ENCODE measurements at places on chromosomes 2 and 18. TPM values are rescaled to one million over a fixed set of nuclear protein-coding genes. Genes with fewer than 3 reads are reported as not detected.

DNA sequence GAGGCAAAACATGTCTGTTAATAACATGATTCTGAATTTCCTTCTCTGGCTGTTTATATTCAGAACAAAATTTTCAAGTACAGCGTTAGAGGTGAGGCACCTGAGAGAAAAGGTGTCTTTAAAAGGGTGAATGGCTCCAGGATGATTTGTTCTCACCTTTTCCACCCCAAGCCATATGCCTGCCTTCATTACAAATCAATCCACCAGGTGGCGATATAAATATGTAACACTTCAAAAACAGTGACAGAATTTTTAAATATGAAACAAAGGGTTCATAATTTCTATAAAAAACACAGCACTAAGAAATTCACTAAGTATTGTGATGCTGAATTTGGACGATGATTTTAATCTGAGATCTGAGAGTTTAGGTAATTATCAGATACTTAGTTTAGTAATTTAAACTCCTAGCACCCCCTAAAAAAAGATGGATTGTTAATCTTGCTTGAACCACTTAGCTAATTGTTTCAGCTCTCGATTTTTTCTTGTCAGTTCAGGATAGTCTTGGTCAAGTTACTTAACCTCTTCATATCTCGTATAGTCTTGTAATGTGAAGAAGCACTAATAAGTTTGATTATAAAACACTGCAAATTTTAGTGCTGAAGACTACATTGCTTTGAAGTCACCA is 528.8 kb downstream of the CPS1 start:
- DNase-seq, result peak; percentile 56

DNA sequence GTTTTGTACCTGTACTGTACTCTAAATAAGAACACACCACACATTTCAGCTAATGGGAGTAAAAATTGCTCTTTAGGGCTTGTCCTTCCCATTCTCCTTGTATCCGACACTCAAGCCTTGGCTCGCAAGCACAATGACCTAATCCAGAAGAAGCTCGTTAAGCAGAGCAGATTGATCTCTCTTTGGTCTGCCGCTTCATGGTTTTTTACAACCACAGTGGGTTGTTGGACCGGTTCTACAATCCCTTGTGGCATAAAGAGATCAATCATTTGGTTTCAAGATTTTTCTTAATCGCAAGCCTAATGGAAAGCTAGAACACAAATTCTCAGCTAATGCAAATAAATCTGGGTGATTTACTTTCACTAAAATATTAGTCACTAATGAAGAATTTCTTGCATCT is 662.1 kb downstream of the LRP1B start:
- no peak for DNase-seq

DNA sequence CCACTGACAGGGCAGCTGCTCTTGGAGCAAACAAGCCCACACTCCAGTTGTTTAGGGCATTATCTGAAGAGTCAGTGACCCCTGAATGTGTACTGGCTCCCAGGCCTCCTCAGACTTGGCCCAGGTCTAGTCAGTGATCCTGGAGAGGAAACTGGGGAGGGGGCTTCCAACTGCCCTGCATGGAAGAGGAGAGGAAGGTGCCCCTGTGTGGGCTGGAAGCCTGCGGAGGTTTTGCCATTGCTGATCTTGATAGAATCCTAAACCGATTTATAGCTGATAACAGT is 197.4 kb downstream of the MGAT5 start:
- no peak for DNase-seq

DNA sequence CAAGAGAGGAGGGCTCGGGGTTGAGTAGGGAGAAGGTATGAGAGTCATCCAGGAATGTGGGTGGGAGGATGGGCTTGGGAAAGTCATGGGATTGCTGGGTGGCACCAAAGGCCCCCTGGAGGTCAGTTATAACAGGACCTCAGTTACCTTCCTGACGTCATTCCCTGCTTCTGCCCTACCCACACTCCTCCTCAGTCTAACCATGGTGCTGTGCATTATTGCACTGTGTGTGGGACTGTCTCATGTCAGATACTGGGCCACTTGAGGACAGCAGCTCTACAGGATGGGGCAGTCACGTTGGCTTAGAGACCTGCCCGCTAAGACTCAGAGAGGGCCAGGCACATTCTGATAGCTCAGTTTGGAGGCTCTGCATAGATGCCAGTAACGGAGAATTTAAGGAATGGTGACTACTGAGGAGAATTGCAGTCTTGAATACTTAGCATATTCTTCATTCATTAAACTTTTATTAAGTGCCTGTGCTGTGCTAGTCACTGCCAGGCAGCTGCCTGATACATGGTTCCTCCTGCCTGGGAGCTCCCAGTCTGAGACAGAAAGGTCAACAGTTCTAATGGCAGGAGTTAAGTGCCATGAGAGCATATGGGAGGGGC is 90.5 kb downstream of the LAMA3 start:
- peak; percentile 66 for DNase-seq

GRCh38 chr2:221524158-221524557 is 47.9 kb downstream of the EPHA4 start:
- no peak for DNase-seq

GRCh38 chr2:143730953-143731260 is 601.7 kb downstream of the ARHGAP15 start:
- no peak for DNase-seq

DNA sequence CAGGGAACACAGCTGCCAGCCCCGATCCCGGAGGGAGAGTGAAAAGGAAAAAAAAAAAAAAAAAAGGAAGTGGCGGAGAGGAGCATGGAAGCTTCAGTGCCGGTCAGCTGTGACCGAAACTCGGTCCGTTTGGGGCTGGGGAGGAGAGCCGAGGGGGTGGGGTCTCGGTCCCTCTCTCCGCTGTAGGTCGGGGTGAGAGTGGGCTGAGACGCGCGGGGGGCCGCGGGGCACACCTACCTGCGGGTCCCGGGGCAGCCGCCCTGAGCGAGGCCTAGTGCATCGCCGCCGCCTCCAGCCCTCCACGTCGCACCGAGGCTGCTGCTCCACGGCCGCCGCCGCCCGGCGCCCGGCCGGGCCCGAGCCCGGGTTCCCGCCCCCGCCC is 536 bp downstream of the VPS54 start:
- DNase-seq, result no peak

GRCh38 chr2:53941749-53942148 is 29.0 kb downstream of the PSME4 start:
- no peak for DNase-seq

DNA sequence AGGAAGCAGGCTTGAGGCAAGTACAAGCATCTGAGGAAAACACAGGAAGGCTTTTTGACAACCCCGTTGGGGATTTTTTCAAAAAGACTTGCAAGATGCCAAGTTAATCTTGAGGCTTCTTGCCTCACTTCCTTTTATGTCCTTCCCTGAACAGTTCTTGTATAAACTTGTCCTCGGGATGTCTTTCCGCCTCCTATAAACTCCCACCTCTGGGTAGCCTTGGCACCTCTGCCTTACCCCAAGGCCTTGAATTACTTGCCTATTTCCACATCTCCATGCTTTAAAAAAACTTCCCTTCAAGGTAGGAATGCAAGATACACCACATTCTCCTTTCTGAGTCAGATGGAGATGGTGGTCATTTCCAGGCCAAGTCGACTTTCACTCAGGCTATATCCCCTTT is 106.4 kb upstream of the RBBP8 start:
- no peak for DNase-seq

DNA sequence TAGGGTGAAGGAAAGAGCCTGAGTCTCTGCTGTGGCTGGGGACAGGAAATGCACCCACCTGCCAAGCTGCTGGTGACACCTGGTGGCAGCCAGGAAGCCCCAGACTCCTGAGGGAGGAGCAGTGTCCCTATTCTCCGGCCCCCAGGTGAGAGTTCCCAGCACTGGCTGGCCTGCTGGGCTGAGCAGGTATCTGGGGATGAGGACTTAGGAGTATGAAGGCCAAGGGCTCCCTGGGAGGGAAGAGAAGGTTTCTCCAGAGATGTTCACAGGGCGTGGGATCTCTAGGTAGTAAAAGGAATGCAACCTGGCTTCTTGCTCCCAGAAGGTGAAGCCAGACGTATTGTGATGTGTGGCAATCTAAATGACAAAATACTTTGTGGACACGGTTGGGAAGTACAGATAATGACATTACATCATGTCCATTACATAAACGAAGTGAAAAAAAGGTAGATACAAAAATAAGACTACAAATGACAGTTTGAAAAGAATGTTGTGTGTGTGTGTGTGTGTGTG is 75.8 kb upstream of the SLC1A4 start:
- peak; percentile 92 for DNase-seq

DNA sequence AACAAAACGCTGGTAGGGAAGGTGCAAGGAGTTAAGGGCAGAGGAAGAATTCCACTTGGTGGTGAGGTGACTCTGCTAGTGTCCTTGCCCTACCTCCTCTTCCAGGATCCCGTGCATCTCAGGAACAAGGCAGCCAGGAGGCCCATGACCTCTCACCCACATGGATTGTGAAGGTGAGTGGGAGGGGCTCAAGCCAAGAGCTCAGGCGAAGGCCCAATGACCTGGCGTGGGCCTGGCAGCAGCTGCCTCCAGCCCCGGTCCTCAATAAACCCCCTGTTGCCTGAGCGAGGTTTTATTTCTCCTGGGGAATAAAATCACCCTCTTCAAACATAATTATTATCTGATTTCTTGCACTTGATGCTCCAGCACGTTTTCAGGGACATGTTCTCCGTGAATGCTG is 28.2 kb downstream of the LAMA1 start:
- DNase-seq, result peak; percentile 57

GRCh38 chr2:217103752-217104545 is 244.1 kb upstream of the TNP1 start:
- no peak for DNase-seq

DNA sequence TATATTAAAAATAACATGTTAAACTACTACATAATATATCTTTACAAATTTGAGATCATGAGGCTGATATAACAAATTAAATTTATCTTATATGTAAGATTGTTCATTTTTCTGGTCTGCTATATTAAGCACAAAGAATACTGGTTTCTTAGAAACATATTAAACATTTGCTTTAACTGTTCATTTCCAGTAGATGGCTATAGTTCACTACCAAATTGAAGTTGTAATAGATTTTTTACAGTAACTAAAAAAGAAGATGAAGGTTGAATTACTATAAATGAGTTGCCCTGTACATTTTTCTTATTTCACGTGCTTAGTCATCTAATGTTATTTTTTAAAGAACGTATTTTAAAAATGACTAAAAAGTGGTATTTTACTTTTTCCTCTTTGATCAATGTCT is 57.0 kb downstream of the ZNF407 start:
- DNase-seq, result no peak

DNA sequence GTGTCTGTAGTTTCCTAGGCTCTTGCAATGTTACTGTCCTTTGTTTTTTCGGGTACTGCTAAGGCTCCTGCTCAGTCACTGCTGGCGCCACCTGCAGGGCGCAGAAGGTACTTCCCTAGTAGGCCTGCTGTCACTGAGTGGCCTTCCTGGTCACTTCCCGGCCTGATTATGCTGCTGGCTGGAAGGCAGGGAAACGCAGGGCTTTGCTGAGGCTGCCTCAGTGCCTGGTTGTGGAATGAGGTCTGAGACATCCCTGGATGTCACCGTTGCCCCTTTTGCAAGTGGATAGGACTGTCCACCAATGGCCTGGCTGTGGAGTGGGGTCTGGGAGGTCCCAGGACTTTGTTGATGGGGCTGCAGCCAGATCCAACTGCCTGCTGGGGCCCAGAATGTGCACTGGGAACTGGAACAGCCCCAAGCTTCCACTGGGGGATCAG is 13.1 kb downstream of the DAW1 start:
- peak; percentile 97 for DNase-seq

- peak; percentile 88 for DNase-seq
Observed at GRCh38 chr2:150485871-150486538, 1.5 kb downstream of the RND3 start.

ABI2 gene
- 115 TPM for total RNA-seq

POMC gene
- 10.9 TPM for total RNA-seq

SLC30A3 gene
- total RNA-seq, result 1.0 TPM

IGFBP5 gene
- 3.6 TPM for total RNA-seq

TUBA3E gene
- not detected for total RNA-seq

NDUFAF7 gene
- total RNA-seq, result 41.4 TPM

IFT172 gene
- total RNA-seq, result 25.5 TPM
